ENCODE measurements at places on chromosomes 13 and 19.

DNA sequence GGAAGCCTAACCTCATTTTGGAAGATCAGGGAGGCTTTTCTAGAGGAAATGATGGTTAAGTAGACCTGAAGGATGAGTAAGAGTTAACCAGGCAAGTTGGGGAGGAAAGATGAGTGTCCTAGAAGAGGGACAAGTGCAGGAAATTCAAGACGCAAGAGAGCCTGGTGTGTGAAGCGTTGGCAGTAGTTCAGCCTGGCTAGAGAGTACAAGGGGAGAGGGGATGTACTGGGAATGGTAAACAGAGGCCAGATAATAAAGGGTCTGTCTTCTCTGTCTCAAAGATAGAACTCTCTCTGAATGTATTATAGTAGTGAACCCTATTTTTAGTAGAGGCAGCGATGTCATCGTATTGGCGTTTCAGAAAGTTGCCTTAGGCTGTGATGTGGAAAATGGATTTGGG is 9.7 kb downstream of the DPY19L3 start:
- DNase-seq: no peak

DNA sequence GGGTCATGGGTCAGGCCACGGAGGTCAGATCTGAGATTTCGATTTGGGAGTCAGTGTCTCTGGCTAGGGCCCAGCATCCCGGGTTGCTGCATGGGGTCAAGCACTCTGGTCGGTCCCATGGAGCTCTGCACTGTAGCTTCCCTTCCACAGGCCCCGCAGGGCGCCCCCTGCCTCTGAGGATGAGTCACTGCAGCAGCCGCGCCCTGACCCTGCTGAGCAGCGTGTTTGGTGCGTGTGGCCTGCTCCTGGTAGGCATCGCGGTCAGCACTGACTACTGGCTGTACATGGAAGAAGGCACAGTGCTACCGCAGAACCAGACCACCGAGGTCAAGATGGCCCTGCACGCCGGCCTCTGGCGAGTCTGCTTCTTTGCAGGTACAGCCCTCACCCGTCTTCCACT is 3.6 kb downstream of the CACNG7 start:
- no peak for DNase-seq

DNA sequence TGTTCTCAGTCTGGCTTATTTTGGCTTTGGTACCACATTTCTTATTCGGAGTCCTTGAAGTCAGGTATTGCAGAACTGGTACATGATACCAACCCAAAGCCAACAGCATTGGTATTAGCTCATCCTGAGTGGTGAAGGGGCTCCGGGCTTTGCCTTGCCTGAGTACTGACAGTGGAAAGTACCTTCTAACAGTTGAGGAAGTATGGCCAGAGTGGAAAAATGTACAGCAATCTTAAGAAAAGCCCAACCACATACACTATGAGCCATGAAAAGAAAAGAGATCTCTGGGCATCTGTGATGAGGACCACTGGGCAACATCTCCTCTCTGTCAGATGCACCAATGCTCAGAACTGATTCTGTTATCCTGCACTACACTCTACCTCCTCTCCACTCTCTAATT is 8.3 kb downstream of the LCP1 start:
- DNase-seq: no peak

GRCh38 chr13:27672025-27672424 is 50.3 kb downstream of the POLR1D start:
- no peak for DNase-seq

DNA sequence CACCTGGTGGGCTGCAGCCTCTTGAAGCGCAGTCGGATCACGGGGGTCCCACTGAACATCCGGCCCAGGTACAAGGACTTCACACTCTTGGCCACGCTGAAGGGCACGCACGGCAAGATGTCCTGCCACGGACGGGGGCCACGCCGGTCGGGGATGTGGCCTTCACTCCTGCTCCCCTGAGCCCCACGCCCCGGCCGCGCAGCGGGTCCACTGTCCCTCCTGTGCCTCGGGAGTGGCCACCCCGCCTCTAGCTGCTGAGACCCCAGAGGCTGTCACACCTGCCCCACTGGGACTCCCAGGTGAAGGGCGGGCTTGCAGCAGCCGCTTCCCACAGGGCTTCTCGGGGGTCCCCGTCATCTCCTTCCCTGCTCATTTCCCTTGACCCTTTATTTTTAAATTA is 31.2 kb downstream of the GAS6 start:
- no peak for DNase-seq

DNA sequence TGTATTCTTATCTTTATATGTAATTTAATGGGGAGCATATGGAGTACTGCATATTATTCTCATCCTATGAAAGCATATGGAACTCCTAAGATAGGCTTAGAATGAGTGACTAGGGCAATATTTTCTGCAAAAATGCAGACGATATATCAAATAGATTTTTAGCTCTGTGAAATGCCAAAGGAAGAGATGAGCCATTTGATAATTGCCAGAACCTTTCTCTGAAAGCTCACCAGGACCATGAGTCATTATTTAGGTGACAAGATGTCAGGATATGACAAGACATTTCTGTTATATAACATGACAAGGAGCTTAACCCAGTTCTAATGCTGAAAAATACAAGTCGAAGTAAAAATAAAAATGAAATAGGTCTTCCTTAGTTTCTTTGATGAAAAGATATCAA is 145.0 kb downstream of the SLITRK6 start:
- DNase-seq: no peak

DNA sequence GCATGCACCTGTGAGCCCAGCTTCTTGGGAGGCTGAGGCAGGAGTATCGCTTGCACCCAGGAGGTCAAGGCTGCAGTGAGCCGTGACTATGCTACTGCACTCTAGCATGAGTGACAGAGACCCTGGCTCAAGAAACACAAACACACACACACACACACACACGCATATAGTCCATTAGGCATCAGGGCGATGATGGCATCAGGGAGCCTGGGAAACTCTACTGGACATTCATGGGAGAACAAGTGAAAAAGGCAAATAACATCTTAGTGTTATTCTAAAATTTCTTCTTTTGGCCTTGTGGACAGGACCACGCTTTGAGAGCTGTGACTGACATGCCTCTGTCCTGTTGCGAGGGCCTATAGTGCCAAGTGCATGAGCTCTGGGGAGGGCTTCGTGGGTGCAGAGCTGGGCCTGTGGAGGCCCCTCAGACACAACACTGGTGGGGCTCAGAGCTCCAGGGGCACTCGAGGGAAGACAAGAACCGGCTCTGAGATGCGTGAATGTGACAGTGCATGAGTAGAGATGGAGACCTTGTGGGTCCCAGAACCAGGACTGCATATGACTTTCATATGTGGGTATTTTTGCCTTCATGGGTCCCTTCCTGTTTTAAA is 8.0 kb upstream of the USF2 start:
- DNase-seq: no peak

- no peak for DNase-seq
Measured at GRCh38 chr19:18742324-18742723, 48.8 kb downstream of the COMP start.
